AG04449 (cell line): ENCODE measurements at places on chromosomes 6 and 20.

DNA sequence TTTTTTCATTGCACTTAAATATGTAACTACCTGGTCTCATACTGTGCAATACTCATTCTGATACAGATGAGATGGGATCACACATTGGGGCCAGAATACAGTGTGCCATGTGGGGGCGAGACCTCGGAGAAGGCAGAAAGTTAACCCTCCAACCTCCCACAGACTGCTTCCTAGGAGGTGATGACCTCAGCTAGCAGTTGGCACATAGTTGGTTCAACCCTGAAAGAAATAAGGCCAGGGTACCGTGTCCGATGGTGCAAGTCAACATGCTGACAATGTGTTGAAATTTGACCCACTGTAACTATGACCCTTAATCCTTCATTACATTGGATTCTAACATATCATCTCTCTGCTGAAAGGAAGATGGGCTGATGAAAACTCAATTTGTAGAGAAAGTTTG lies 61.9 kb downstream of the GJA10 start:
- DNase-seq: no peak

DNA sequence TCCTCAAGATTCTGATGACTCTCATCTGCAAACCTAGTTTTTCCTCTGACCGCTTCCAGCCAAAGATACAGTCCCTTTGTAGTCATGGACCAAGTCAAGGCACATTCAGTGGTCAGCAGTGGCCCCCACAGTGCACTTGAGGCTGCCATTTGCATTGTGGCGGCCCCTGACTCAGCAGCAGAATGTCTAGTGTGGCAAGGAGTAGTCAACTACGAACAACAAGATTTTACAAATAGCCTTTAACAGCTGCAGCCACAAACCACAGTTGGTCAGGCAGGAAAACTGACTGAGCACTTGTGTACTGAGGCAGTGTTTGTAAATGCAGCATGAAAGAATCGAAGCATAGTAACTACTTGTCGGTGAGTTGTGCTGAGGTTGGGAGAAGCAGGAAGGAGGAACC lies 49.6 kb downstream of the SLC2A12 start:
- DNase-seq: no peak

GRCh38 chr6:37483917-37484785 lies 15.5 kb downstream of the CCDC167 start:
- no peak for DNase-seq

GRCh38 chr20:59701236-59701635 lies 96.9 kb downstream of the PHACTR3 start:
- no peak for DNase-seq

GRCh38 chr6:47665112-47665511 lies 33.3 kb upstream of the ADGRF4 start:
- no peak for DNase-seq

GRCh38 chr20:298776-299391 lies 1.5 kb downstream of the ZCCHC3 start:
- no peak for DNase-seq

DNA sequence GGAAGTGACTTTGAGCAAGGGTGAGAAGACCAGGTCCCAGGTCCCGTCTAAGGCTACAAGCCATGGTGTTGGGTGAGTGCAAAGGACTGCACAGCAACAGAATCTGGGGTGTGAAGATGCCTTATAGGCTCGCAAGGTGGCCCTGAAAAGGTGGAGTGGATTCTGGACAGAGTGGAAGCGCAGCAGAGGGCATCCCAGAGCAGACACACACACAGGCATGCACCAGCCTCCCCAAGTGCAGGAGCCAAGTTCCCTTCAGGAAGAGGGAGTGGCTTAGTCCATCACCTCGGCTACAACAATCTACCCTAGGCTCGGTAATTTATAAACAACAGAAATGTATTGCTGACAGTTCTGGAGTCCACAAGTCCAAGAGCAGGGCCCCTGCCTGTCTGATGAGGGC lies 180.1 kb upstream of the PDE10A start:
- no peak for DNase-seq

DNA sequence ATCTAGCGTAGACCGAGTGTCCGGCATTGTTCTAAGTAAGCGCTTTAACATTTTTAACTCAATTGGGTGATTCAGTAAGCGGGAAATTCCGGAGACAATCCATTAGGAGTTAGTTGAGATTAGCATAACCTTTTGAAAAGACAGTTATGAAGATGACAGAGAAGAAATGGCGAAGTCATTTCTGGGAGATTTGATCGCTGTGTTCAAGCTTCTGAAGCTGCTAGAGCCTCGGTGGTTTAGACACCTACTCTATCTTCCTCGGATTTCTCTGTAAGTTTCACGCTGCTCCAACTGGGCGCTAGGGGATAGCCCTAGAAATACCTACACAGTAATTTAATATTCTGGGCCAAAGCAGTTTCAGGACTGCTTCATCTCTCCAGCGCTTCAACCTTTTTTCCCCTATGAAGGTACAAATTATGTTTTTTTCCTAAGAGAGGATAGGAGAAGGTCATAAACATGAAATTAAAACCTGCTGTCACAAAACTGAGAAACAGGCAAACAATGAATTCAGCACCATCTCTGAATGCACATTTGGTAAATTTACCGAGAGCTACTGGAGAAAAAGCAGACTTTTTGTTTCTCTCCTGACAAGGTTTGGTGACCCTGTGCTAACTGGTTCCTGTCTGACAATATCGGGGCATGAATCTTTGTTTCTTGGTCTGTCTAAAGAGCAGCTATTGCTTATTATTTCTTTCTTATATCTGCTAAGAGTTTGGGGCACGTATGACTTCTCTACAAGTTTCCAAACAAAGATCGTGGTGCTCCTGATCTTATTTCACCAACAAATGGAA lies 22.4 kb downstream of the ZNF311 start:
- DNase-seq: no peak

DNA sequence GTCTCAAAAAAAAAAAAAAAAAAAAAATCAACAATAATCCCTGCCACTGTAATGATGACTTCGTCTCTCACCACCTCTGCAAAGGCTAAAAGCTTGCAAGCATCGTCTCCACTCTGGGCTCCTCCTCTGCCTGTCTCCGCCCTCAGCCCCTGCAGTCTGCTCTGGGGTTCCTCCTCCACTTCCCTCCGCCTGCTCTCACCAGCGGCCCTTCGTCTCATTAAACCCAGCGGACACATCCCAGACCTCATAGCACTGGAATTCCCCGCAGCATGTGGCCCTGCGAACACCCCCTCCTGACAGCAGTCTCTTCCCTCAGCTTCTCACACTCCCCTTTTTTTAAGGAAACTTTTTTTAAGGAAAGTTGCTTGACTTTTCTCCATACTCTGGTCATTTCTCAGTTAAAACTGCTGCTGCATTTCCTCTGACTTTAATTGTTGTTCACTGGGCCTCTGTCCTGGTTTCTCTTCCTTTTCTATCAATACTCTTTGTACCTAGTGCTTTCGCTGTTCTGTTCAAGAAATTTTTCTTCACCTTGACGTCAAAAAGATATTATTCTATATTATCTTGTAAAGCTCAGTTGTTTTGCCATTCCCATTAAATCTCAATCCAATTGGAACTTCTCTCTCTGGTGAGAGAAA lies 70.9 kb upstream of the PLEKHG1 start:
- no peak for DNase-seq

DNA sequence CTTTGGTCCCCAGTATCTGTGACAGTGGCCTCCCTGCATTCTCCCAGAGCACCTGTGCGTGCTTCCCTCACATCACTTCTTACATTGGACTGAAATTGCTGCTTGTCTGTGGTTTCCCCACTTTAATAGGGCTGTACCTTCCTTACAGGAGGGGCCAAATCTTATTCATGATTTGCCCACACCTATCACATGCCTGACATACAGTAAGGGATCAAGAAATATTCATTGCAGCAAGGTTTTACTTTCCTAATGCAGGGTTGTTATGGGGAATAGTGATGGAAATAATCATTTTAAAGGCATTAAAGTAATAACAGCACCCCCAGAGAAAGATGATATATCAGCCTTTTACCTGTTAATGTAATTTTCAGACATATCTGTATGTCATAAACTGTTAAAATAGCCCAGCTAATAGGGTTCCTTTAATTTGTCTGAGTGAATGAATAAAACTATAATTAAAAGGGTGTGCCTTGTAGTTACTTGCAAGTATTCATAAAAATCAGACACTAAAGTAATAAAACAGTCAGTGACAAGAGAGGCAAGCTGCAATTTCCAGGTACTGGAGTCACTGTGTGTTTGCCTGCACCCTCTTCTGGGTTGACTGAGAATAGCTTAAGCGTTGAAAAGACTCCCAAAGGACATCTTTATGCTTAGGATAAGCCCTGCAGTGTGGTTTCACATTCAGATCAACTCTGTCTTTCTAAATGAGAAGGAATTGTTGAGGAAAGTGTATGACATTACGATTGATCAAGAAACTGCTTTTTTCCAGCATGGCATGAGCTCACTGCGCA lies 182.7 kb downstream of the PHACTR1 start:
- DNase-seq: no peak

DNA sequence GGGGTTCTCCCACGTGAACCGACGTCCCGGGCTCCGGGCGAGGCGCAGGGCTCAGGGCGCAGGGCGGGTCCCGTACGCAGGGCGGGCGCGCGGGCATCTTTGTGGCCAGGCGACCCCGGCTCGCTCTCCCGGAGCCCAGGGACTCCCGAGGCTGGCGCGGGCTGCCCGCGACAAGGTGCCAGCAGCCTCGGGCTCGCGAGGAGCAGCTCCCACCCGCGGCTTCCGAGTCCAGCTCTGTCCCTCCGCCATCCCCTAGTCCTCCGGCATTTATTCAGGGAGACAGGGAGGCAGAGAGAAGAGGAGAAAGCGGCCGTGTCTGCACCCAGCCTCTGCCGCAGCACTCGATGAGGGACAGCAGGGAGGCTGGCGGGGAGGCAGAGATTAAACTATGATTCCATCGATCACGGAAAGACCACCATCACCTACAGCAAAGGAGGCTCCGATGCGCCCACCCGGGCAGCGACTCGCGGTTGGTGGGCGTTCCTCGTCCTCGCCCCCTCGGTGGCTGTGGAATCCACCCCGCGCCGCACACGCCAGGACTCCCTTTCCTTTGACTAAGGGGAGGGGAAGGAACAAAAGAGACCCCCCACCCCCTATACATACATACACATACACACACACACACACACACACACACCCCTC lies 1.1 kb downstream of the RGS17 start:
- DNase-seq: no peak

DNA sequence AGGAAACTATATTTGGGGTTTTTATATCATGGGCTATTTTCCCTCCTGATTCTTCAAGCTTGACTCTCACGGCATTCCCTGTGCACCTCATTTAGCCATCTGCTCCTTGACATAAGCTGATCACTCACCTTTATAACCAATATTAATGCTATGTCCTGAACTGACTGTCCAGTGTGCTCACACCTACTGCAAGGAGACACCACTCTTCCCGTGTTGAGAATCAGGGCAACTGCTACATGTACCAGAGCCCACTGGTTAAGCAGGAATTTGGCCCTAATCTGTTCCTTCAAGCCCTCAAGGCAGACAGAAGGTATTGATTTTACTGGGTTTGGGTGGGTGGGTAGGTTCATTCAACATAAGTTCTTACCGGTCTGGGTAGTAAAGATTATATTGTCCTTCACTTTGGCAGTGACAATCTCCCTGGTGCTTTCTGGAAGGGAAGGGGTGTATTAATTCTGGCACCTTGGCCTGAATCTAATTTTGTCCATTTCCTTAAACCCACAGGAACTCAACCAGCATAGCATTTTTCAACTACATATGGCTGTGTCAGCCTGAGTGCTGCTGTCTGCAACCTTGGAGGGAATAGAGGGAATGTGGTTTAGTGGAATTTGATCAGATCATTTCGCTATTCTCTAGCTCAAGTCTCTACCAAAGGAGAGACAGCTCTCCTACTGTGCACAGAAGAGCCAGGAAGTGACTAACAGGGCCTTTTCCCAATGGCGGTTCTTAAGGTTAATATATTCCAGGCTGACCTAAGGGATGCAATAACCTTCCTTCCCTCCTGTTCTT lies 293.2 kb downstream of the BTBD9 start:
- peak; percentile 91 for DNase-seq

DNA sequence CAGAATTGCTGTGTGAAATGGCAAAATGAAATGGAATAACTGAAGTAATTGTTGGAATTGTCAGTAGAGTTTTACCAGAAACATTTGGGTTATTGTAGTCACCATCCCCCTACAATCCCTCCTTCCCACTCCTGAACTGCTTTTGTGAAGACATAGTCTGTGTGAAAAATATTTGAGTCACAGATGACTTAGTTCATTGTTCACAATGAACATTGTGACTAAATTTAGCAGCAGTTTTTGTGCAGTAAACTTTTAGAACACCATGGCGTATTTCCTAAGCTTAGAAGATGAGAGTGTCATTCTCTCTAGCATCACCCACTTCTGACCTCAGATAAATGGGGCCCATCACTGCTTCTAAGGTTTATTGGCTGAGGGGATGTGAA lies 11.0 kb downstream of the OTOR start:
- DNase-seq: no peak

GRCh38 chr6:113380591-113380990 lies 476.6 kb upstream of the MARCKS start:
- DNase-seq: no peak

GRCh38 chr20:57611586-57612311 lies 8.5 kb downstream of the ZBP1 start:
- no peak for DNase-seq

GRCh38 chr6:19812512-19813119 lies 24.6 kb upstream of the ID4 start:
- DNase-seq: no peak

- DNase-seq: no peak
These were observed 775.8 kb upstream of the FLRT3 start for GRCh38 chr20:15113144-15113773.

- DNase-seq: no peak
These were observed 326.3 kb downstream of the UBE3D start for GRCh38 chr6:82739303-82739702.

GRCh38 chr20:5595744-5596143 lies 154.5 kb upstream of the SHLD1 start:
- no peak for DNase-seq

DNA sequence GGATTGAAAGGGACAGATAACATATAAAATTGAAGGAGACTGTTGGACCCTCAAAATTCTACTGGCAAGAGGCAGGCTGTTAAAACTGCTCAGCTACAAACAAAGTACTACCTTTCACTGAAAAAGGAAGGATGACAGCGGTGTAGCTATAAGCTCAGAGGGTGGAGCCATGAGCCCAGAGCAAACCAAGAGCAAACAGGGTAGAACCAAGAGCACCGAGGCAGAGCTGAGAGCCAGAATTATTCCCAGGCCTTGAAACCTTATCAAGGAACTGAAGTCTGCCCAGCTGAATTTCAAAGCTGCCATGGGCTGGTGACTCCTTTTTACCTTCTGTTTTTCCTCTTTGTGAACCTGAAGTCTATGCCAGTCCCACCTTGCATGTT lies 74.7 kb upstream of the SLC4A11 start:
- DNase-seq: no peak

GRCh38 chr20:43178080-43178479 lies 11.6 kb downstream of the PTPRT start:
- DNase-seq: no peak

GRCh38 chr6:168345896-168346754 lies 26.5 kb upstream of the DACT2 start:
- DNase-seq: no peak

DNA sequence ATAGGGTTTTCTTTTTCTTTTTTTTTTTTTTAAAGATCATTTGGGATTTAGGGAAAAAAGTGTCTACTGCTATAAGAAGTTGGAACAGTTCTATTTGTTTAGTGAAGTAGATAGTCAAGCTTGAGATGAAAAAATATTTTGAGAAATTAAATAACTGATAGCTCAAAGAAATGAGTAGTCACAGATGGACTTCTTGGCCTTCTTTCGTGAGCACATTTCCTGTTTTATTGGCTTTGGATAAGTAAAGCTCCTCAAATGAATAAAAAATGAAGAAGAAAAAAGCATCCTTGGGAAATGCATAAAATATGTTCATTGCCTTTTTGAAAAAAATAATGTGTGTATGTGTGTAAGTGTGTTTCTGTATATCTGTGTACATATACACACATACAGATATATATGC lies 515.9 kb downstream of the GRIK2 start:
- no peak for DNase-seq
